ENCODE measurements at places on chromosomes 5 and 9.

DNA sequence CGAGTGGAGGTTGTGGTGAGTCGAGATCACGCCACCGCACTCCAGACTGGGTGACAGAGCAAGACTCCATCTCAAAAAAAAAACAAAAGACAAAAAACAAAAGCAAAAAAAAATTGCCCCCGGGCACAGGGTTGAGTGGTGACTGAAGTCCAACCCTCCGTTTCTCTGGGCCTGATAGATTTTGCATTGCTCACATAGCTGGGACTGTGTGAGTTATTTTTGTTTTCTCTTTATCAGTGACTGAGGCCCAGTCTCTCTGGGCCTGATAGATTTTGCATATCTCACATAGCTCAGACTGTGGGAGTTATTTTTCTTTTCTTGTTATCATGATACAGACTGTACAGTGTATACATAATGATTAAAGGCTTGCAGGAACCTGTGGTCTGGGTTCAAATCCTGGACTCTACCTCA lies 2.6 kb upstream of the SLC28A3 start:
- no peak for DNase-seq

- DNase-seq = no peak
These were observed 398.0 kb downstream of the PSAT1 start for GRCh38 chr9:78694974-78695373.

GRCh38 chr5:151825445-151825844 lies 53.7 kb downstream of the G3BP1 start:
- DNase-seq = no peak

GRCh38 chr9:115263371-115264075 lies 145.6 kb upstream of the TNC start:
- DNase-seq = no peak

GRCh38 chr5:16037121-16037845 lies 142.3 kb downstream of the MARCHF11 start:
- no peak for DNase-seq

- no peak for DNase-seq
These were observed 16.3 kb downstream of the SUSD1 start for GRCh38 chr9:112158656-112159367.

DNA sequence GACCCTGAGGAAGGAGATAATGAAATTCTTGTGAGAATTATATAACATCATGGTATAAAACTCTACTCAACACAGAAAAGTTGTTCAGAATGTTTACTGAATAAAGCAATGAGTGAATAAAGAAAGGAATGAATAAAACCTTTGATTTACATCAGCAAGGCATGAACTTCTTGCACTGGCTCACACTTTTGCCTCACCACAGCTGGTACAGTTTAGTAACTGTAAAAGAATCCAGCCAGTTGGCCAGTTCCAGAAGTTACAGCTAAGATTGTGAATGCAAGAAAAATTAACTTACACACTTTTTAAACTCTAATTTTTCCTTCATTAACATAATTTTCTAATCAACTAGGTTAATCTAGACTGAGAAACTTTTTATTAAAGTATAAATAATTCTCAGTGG lies 490.9 kb downstream of the NFIB start:
- no peak for DNase-seq

- no peak for DNase-seq
These were observed 629.8 kb downstream of the EFNA5 start for GRCh38 chr5:107040907-107041306.

- no peak for DNase-seq
These were observed 98.2 kb downstream of the PCSK5 start for GRCh38 chr9:75988663-75989062.

- DNase-seq = no peak
These were observed at the start of gene PTPDC1 for GRCh38 chr9:94084314-94084713. Gene PTPDC1, plus strand, starts transcription at chr9:94084464. Its CDS starts 67 bp downstream, at chr9:94084531.

Data from right lobe of liver (tissue), 6 donors.